ENCODE measurements at places on chromosomes 5 and 9.
A peak's percentile ranks its signal among the peaks of the same experiment; 100 is the strongest.

- DNase-seq = no peak
These were observed 8.3 kb downstream of the BHMT2 start for GRCh38 chr5:79077680-79078365.

DNA sequence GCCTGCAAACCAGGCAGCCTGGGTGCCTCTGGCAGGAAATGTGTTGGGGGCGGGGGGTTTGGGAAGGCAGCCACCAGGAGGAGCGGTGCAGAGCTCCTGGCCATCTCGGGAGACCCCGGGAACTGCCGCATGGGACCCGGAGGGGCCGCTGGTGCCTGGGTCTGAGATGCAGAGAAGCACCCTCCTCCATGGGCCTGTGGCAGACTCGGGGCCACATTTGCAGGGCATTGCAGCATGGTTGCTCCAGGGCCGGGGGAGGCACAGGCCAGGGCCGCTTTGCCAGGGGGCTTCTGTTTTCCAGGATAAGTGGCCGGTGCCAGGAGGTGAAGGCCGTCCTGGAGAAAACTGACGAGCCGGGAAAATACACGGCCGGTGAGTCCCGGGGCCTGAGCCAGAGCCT lies 1.7 kb downstream of the LCN1 start:
- DNase-seq = no peak

GRCh38 chr5:61228229-61228628 lies 66.0 kb upstream of the SMIM15 start:
- DNase-seq = no peak

GRCh38 chr5:164909673-164910072 lies 1404.3 kb downstream of the MAT2B start:
- DNase-seq = no peak

DNA sequence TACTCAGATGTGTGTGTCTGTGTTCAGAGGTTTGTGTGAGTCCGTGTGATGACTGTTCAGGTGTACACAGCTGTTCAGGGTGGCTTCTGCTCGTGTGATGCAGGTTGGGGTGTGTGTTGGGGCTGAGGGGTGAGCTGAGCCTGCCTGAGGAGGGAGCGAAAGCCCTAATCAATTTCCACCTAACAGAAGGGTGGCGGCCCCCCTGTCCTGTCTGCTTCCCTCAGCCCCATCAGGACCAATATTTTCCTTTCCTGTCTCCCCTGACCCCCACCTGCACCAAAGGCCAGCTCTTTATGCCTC lies 30.2 kb downstream of the LHX2 start:
- no peak for DNase-seq

GRCh38 chr9:18675332-18675731 lies 201.4 kb downstream of the ADAMTSL1 start:
- no peak for DNase-seq

GRCh38 chr5:129445379-129445778 lies 14.7 kb upstream of the ADAMTS19 start:
- DNase-seq = no peak

- no peak for DNase-seq
These were observed 12.2 kb downstream of the PPP3R2 start for GRCh38 chr9:101582553-101582952.

DNA sequence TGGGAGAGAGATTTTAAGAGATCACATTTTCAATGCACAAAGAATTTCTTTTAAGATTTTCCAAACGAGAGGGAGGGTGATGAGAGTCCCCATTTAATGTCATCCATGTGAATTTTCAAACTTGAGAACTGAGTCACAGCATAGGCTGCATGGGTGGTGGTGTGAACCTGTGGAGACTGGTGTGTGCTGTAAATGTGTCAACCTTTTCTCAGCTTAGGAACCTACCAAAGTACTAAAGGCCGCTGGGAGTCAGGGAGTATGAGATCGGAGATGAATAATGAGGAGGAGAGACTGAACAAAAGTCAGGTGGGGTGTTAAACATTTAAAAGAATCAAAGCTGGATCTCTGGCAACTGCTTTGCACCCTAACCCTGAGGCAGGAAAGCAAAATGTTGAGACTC lies 7.5 kb downstream of the ALDH1A1 start:
- no peak for DNase-seq

DNA sequence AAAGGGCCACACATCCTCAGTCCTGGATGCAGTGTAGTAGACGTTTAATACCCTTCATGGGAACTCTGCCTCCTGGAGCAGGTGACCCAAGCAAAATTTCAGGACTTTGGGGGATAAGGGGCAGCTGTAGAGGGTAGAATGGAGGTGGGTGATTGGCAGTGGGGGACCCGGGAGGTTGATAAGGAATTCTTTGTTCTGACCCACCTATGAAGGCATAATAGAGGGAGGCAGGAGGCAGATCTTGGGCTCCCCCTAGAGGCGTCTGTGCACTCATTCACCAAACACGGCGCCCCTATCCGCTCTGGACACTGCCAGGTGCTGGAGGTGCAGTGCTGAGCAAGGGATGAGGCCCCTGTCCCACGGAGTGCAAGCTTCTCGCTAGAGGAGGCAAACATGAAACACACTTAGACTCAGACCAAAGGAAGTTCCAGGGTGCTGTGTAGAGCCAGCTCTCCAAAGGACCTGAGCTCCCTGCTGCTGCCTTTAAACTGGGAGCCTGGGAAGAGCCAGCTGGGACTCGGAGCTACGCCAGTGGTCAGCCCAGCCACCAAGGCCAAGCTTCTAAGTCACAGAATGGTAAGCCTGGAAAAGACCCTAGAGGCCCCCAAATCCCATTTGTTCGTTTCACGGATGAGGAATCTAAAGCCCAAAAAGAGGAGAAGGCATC lies 7.7 kb downstream of the IL17B start:
- peak; percentile 42 for DNase-seq

GRCh38 chr5:173513521-173513991 lies 102.9 kb downstream of the BOD1 start:
- DNase-seq = no peak

- no peak for DNase-seq
These were observed 36.4 kb upstream of the TCF7 start for GRCh38 chr5:134077926-134078580.

- DNase-seq = no peak
These were observed 142.8 kb upstream of the COL5A1 start for GRCh38 chr9:134498814-134499166.

- DNase-seq = no peak
These were observed 17.6 kb upstream of the TARS1 start for GRCh38 chr5:33423018-33423630.

- DNase-seq = no peak
These were observed 31.1 kb downstream of the SV2C start for GRCh38 chr5:76114179-76114851.

DNA sequence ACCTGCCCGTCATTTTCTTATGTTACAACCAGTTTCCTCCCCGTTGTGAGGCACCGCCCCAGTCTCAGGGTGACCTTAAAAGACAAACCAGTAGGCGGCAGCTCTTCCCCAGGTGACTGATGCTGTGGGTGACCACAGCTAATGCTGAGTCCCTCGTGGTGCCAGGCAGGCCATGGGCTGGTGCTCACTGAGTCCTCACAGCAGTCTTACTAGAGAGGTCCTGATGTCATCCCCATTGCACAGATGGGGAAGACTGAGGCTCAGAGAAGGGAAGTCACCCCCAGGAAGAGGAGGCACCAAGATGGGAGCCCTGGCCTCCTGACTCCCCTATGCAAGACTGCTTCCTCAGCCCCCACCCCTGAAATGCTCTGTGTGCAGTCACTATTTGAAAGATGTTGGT lies 978 bp downstream of the CFAP157 start:
- DNase-seq = no peak

GRCh38 chr5:77259476-77259875 lies 49.0 kb downstream of the PDE8B start:
- no peak for DNase-seq

GRCh38 chr9:137045294-137046087 lies 486 bp downstream of the NPDC1 start:
- no peak for DNase-seq

- no peak for DNase-seq
These were observed 69.3 kb downstream of the PSD2 start for GRCh38 chr5:139864716-139865483.

GRCh38 chr9:79193001-79193400 lies 378.8 kb upstream of the TLE4 start:
- DNase-seq = no peak

DNA sequence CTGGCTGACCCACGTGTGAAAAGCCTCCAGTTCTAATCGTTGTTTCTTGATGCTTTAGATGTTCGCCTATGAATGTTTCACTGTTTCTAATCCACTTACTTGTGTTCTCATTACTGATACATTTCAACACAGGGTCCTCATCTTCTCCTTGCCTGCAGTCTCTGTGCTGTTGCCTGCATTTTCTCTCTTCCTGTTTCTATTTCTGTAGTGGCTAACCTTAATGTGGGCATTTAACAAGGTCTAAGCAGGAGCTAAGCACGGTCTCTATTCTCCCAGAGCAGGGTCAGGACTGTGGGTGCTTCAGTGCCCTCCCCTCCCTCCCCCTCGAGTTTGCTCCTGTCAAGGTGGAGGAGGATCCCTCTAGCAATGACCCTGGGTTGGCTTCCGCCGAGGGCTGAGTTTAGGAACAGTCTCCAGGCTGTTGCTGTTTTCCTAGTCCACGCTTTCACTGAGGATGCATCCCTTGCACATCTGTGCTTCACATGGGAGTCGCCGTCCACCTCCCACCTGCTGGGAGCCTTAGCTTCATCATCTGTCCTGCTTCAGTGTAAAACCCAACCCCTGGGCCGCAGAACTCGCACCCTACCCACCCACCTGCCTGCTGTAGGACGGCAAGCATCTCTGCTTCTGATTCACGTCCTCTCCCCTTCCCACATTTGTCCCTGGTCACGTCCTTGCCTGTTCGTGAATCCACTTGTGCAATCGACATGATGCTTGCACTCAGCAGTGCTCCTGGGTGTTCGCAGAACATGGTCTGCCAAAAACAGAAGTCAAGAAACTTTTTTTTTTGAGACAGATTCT lies 2.4 kb upstream of the EXOC3 start:
- no peak for DNase-seq

DNA sequence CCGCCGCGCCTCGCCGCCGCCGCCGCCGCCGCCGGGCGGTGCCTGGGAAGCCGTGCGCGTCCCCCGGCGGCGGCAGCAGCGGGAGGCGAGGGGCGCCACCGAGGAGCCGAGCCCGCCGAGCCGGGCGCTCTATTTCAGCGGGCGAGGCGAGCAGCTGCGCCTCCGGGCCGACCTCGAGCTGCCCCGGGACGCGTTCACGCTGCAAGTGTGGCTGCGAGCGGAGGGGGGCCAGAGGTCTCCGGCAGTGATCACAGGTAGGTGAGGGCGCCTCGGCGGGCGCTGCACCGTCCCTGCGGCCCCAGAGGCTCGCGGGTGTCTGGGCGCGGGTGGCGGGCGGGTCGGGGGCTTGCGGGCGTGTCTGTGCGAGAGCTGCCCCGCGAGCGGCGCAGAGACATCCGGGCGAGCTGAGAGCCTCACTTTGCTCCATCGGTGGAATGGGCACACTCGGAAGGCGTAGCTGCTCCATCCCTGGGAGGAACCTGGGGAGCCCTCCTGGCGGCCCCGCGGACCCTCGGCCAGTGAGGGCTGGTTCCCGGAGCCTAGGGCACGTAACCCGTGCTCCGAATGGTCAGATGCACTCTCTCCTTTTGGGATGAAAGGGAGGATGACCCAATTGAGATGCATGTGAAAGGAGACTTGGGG lies 864 bp downstream of the PAPPA start:
- DNase-seq = no peak

DNA sequence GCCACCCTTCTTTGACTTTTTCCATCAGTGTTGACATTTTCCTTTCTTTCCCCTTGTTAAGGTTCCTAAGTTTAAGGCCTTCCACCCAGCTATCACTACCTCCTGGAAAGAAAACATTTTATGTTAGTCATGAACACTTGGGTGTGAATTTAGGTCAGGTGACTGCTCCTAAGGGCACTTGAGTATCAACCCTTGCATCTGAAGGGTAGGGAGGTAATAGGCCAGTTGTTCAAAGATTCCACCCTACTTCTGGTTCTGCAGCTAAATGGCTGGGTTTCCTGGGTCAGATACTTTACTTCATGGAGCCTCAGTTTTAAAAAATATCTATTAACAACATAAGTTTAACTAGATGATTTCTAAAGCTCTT lies 49.1 kb upstream of the OSMR start:
- DNase-seq = no peak

DNA sequence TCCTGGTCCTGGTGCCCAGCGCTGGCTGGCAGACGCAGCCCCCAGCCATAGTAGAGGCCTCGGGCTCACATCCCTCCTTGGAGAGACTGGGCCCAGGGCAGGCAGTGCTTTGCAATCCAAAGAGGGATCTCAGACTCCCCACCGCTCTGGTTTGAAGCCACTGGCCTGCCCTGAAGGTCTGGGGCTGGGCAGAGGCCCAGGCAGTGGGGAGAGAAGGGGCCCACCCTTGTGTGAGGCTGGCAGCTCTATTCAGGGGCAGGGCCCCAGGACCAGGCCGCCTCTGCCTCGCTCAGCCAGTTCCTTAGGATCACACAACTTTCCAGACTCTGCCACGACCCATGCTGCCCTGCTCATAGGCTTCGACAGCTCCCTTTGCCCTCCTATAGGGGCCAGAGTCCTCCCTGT lies 10.7 kb upstream of the SEC16A start:
- DNase-seq = no peak

DNA sequence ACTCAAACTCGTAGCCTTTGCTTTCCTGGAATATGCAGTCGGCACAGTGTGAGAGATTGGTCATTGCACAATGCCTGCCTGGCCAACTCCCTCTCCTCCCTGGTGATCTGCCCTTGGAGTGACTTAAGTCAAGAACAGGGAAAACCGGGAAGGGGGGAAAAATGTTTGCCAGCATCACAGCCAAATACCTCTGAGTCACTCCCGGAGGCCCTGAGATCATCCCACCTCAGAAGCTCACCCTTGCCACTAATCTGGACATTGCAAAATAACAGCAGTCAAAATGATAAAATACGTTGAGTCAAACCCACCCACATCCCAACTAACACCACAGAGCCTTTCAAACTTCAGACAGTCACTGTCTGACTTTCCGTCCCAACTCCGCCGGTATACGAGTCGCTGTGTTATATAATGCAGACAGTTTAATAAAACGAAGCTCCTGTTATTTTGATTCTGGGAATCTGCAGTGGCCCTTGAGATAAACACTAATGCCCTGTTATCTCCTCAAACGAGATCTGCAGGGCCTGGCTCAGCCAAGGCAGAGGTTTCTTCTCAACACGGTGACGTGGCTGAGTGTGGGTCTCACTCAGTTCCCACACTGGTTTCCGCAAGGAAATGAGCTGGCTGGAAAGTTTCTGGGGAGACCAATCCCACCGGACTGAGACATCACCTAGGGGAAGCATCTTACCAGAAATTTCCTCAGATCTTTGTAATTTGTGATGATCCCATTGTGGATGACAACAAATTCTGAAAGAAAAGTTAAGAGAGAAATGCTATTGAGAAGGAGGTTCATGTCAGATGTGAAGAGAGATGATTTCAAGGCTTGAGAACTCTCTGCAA lies 22.1 kb downstream of the GFPT2 start:
- no peak for DNase-seq

DNA sequence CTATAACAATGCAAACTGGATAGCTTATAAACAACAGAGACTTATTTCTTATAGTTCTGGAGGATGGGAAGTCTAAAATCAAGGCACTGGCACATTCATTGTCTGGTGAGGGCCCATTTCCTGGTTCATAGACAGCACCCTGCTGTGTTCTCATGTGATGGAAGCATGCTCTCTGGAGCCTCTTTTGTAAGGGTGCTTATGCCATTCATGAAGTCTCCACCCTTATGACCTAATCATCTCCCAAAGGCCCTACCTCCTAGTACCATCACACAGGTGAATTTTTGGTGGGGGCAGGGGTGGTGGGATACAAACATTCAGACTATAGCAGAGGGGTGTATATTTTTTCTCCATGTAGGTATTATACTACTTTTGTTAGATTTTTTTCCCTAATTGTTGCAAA lies 92.4 kb downstream of the UNC13B start:
- DNase-seq = no peak

Data from stimulated activated CD8-positive, alpha-beta memory T cell treated with anti-CD3 and anti-CD28 coated beads, Interleukin-12 subunit alpha, Interleukin-12 subunit beta, amount 100 ng/mL, for 4 hours (primary cell).